ENCODE measurements at places on chromosomes 6 and 20.

- no peak for DNase-seq
Measured at GRCh38 chr6:46052479-46052878, 36.8 kb upstream of the CLIC5 start.

- DNase-seq, result no peak
Measured at GRCh38 chr6:40400738-40401137, 186.4 kb downstream of the LRFN2 start.

DNA sequence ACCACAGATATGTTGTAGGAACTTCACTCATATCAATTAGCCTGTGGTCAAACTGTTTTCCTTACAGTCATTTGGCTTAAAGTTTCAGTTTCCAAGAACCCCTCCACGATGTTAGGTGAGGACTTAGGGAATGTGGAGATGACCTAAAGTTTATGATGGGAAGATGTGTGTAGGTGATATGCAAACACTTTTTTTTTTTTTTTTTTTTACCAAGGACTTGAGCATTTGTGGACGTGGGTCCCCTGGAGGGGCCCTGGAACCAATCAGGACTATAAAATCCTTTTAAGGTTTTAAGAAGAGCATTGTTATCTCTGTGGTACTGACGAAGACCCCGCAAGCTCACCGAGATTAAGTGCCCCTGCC lies 478 bp upstream of the MTHFD1L start:
- no peak for DNase-seq

GRCh38 chr20:33373735-33374605 lies 27.3 kb downstream of the CDK5RAP1 start:
- DNase-seq, result no peak

- DNase-seq, result no peak
Measured at GRCh38 chr6:52510213-52510562, 66.7 kb downstream of the TRAM2 start.

DNA sequence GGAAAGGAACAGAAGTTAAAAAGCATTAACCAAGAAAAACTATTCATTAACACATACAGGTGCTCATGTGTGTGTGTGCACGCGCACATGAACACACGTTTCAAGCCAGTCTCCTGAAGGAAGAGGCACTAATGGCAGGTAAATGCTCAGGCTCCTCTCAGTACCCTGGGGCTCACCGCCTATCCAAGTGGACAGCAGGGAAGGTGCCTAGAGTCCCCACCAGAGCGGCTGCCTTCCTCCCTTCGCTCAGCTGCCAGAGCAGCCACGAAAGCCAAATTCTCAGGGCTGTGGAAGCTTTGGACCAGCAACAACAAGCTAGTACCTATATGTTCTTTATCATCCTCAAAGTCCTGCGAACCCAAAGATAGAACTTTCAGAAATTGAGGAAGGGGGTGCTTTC lies 42.6 kb downstream of the PLCG1 start:
- DNase-seq, result no peak

DNA sequence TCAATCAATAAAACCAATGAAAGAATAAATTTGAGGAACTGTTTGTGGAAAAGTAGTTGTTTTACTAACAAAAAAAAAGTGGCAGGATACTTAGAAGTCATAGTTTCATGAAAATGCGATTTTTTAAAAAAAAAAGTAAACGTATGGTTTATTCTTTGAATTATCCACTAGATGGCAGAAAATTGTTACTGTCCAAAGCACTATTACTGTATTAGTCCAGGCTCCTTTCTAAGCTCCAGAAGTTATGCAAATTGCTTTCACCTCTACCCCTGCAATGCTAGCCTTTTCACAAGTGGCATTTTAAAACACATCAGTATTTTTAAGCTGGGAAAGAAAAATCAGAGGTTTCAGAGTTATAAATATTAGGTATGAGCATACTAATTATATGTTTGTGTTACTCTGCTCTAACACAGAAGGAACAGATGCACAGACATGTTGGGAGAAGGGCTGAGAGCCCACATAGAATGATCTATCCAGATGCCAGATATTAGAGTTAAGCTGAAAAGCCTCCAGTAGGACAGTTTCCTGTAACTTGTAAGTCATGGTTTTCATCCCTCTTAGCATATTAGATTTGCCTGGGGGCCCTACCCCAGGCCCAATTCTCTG lies 63.9 kb downstream of the FHL5 start:
- DNase-seq, result no peak

- no peak for DNase-seq
Measured at GRCh38 chr6:19210849-19211590, 626.1 kb upstream of the ID4 start.

- DNase-seq, result no peak
Measured at GRCh38 chr20:32543570-32544259, 41.4 kb downstream of the NOL4L start.

DNA sequence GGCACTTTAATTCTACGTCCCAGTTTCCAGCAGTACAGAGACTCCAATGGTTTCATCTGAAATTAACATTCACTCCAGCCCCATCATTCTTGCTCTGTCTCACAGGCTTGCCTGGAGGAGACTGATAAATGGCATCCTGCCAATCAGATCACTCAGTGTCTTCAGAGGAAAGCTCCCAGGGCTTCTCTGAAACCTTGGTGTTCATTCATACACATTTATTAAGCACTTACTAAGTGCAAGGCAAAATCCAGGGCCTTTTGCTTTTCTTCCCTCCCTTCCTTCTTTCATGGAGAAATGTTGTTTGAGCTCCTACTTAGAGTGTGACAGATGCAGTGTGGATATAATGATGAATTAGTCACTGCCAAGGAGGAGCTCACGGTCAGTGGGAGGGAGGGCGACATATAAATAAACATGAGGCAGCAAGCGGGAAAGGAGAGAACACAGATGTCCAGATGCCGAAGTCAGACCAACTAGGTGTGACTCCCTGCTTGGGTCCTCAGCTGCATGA lies 106.7 kb upstream of the DTNBP1 start:
- no peak for DNase-seq

GRCh38 chr6:50030350-50030749 lies 8.6 kb upstream of the DEFB110 start:
- no peak for DNase-seq

- DNase-seq, result no peak
Measured at GRCh38 chr6:13462458-13463327, 24.7 kb downstream of the GFOD1 start.

GRCh38 chr6:44034391-44034861 lies 92.8 kb downstream of the MRPL14 start:
- no peak for DNase-seq

GRCh38 chr6:92047860-92048259 lies 1371.5 kb downstream of the EPHA7 start:
- DNase-seq, result no peak

DNA sequence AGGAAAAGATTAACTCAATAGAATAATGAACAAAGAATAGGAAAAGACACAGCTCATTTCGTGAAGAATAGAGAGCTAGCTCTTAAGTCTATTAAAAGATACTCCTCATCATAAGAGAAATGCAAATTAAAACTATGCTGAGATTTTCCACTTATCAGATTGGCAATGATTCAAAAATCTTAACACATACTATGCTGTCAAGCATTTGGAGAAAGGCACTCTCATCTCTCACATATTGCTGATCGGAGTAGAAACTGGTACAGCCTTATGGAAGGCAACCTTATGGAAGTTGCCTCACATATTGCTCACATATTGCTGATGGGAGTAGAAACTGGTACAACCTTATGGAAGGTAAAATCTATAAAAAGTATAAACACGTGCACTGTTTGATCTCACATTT lies 21.4 kb upstream of the PLAGL1 start:
- no peak for DNase-seq

GRCh38 chr6:135667691-135668455 lies 170.3 kb upstream of the AHI1 start:
- DNase-seq, result no peak

- DNase-seq, result no peak
Measured at GRCh38 chr20:20754714-20755113, 42.3 kb upstream of the RALGAPA2 start.

DNA sequence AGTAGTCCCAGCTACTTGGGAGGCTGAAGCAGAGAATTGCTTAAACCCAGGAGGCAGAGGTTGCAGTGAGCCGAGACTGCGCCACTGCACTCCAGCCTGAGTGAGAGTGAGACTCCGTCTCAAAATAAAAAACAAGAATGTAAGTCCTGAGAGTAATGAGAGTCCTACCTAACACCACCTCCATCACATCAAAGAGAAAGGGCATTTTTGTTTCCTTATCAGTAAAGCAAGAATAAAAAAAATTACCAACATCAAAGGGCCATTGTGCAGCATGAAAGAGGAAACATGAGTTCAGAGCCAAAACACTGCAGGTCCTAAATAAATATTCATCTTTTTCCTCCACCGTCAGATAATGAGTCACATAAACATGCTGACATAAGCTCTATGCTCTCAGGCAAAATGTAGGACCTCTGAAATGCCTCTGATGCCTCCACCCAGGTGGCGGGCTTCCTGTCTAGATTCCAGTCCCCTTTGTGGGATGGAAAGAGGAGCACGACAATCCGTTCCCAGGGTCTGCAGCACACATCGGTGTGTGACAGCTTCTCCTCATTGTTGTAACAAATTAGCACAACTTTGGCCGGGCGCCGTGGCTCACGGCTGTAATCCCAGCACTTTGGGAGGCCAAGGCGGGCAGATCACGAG lies 7.2 kb downstream of the ATP9A start:
- no peak for DNase-seq

GRCh38 chr20:51272401-51272800 lies 249.5 kb upstream of the KCNG1 start:
- no peak for DNase-seq

DNA sequence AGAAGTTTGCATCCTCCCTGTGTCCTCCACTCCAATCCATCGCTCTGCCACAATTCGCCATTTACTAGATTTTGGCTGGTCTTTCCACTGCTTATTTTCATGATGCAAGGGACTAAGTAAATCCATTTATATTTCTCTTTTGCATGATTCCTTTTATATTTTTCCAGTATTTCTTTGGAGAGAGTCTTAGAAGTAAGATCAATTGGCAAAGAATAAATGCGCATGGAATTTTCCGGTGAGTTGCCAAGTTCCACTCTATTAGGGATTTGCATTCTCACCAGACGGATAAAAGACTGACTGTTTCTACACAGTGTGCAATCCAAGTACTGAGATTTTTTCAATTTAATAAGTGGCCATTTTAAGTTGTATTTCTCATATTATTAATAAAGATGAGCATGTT lies 91.7 kb upstream of the PHACTR3 start:
- no peak for DNase-seq

DNA sequence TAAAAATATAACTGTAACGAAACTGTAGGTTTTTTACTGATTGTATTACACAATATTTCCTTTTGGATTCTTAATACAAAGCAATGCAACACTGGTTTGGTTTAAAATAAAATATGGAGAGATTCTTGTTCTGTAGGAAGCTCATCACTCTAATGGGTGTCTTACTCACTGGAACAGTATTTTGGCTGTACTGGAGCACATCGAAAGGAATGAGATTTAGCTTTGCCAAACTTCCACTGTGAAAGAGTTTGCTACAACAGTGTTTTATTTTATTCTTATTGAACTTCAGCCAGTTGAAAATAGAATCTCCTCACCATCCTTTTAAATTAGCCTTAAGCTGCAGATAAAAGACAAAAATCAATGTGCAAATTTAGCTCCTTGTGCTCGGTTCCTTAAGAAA lies 230.7 kb upstream of the QKI start:
- DNase-seq, result no peak

DNA sequence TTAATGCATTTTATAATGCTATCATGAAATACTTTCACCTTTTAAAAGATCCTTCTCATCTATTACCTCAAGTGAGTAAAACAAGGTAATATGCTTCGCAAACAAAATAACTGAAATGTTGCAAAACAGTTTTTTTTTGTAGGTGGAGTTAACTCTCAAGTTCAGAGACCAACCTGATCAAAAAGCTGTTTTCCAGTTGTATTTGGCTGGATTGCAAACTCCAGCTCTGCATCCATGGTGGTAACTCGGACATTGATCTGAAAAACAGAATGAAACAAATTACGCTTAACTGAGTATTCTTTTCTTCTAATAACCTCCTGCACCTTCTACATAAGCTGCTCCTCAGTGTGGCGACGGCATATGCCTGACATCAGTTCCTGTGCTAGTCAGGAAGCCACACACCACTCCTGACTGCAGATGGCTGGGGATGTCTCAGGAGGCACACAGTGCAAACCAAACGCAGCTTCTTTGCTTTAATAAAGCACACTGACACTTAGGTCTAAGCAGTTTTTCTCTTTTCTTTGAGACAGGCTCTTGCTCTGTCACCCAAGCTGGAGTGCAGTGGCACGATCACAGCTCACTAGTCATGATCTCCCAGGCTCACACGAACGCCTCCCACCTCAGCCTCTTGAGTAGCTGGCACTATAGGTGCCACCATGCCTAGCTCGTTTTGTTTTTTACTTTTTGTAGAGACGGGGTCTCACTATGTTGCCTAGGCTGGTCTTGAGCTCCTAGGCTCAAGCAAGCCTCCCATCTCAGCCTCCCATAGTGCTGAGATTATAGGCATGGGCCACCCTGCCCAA lies 29.9 kb downstream of the EZR start:
- DNase-seq, result no peak

DNA sequence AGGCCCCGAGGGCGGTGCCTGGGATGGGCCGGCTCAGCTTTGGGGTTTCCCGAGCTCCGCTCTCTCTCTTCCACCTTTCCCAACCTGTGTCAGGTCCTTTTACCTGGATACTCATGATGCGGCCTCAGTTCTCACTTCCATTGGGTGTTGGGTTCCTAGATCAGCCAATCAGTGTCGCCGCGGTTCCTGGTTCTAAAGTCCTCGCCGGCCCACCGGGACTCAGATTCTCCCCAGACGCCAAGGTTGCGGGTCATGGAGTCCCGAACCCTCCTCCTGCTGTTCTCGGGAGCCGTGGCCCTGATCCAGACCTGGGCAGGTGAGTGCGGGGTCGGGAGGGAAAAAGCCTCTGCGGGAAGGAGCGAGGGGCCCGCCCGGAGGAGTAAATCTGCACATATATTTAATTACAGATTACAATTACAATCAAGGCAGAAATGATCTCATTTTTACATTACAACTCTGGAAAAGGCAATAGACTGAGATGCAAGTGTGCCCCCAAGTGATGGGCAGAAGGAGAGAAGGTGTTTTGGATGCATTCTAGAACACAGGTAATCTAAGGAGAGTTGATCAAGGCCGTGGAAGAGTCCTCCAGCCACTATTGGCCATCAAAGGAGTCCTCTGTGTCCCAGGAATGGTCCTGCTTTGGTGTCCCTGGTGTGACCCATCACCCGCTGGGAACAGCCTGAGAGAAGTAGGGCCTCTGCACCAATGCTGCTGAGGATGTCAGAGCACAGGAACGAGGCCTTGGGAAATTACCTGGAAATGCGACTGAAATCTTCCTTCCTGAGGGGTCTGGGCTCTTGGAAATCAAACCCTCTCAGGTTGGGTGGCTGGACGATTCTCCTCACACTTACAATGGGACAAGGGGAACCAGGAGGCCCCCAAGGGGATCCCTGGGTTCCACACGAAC lies 34.7 kb upstream of the MICB start:
- DNase-seq, result peak; percentile 72

Data from activated naive CD8-positive, alpha-beta T cell treated with anti-CD3 and anti-CD28 coated beads, Interleukin-2, amount 50 U/mL, for 16 hours (primary cell).